ENCODE measurements at places on chromosomes 3 and 15.

DNA sequence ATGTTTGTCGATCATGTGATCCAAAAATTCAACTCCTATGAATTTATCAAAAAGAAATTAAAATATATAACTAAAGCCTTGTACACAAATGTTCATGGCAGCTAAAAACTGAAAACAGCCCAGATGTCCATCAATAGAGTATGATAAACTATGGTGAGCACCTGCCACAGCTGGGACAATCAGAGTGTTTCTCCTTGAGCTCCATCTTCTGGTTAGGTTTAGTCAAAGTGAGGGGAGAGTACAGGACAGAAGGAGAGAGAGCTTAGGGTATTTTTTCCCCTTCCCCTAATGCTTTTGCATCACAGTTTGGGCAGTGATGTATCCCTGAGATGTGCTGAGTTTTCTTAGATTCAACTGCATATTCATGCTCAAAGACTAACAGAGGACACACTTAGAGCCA is 65.5 kb downstream of the FSIP1 start:
- no peaks in the 10 kb centered on the region for H3K27me3 ChIP-seq
- H3K27ac ChIP-seq: no peak overlapping the region
- H3K36me3 ChIP-seq: no peaks in the 10 kb centered on the region
- H3K4me3 ChIP-seq: no peak overlapping the region
- no peaks in the 10 kb centered on the region for H3K4me1 ChIP-seq

DNA sequence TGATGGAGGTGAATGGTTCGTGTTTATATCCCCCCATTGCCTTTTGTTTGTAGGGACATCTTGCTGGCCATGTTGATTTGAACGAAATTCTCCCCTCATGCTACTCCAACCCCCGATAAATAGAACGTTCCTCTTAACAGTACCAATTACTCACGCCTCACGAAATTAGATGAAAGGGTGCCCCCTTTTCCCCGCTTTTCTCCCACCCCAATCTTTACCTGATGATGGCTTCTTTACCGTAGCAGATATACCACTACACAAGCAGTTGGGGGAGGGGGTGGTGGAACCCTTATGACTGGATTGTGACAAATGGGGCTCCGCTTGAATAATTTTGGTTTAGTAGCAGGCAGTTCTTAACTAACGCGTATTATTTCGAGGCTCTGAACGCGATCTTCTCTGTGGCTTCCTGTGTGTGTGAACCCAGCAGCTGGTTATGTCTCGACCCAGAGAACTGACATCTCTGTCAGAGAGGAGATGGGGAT is 1.1 kb downstream of the PIAS1 start:
- H3K4me1 ChIP-seq: peaks cover 28% of the 10 kb centered on the region
- H3K36me3 ChIP-seq: no peaks in the 10 kb centered on the region
- H3K4me3 ChIP-seq: peak overlapping the region; percentile 87
- H3K27me3 ChIP-seq: no peaks in the 10 kb centered on the region
- DNase-seq: no peak

GRCh38 chr15:47688573-47689086 is 28.7 kb upstream of the SEMA6D start:
- H3K27me3 ChIP-seq: no peaks in the 10 kb centered on the region
- no peaks in the 10 kb centered on the region for H3K36me3 ChIP-seq
- H3K27ac ChIP-seq: no peak overlapping the region

DNA sequence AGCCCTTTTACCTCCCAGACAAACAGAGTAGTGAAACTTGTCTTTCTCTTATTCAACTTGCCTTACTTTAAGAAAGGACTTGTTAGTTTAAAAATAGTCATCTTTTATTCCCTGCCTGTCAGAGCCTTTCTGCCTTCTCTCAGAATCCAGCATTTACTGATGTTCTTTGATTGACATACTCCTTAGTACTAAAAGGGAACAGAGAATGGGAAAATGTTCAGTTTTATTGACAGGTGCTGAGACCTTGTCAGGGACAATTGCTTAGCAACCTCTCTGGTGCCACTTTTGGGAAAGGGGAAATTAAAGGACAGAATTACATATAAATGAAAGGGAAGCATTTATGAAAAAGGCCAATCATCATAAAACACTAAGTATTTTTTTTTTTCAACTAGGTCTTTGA is 378.3 kb downstream of the PDCD6IP start:
- no peaks in the 10 kb centered on the region for H3K36me3 ChIP-seq
- H3K4me1 ChIP-seq: no peaks in the 10 kb centered on the region
- DNase-seq: no peak
- H3K27ac ChIP-seq: no peak overlapping the region

DNA sequence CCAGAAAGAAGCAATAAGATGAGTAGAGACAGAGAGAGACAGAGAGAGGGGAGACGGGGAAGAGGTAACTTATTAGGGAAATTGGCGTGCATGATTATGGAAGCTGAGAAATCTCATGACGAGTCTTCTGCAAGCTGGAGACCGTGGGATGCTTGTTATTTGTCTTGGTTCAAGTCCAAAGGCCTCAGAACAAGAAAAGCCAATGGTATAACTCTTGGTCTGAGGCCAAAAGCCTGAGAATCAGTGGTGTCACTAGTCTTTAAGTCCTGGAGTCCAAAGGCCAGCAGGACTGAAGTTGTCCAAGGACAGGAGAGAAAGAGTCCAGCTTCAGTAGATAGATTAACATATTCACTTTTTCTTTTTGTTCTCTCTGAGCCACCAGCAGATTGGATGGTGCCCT is 613.6 kb downstream of the CADM2 start:
- DNase-seq: no peak
- no peaks in the 10 kb centered on the region for H3K27me3 ChIP-seq
- H3K4me1 ChIP-seq: no peaks in the 10 kb centered on the region
- H3K4me3 ChIP-seq: no peak overlapping the region
- no peak overlapping the region for H3K27ac ChIP-seq
- H3K36me3 ChIP-seq: no peaks in the 10 kb centered on the region

DNA sequence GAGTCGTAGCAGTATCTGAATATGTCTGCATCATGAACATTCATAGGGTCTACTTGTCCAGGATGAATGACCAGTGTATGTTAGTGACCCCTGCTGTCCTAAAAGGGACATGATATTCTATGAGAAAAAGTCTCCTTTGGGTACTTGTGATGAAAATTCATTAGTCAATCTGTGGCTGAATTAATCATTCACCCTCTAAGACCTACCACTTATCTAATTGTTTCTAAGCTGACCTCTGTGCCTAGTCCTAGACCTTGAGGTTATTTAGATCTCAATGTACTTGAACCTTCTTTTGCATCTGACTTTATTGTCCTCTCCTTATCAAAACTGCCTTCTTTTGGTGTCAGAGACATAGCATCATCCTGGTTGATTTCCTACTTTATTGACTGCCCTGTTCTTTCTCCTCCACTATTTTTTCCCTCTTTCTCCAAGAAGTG is 799.3 kb downstream of the DIPK2A start:
- peaks cover 7% of the 10 kb centered on the region for H3K4me1 ChIP-seq
- no peak overlapping the region for H3K4me3 ChIP-seq
- no peak for DNase-seq
- H3K27ac ChIP-seq: no peak overlapping the region
- H3K36me3 ChIP-seq: no peaks in the 10 kb centered on the region

- no peak overlapping the region for H3K27ac ChIP-seq
- no peaks in the 10 kb centered on the region for H3K27me3 ChIP-seq
- H3K36me3 ChIP-seq: no peaks in the 10 kb centered on the region
- H3K4me1 ChIP-seq: no peaks in the 10 kb centered on the region
Observed at GRCh38 chr3:63497641-63498040, 154.8 kb upstream of the SNTN start.

DNA sequence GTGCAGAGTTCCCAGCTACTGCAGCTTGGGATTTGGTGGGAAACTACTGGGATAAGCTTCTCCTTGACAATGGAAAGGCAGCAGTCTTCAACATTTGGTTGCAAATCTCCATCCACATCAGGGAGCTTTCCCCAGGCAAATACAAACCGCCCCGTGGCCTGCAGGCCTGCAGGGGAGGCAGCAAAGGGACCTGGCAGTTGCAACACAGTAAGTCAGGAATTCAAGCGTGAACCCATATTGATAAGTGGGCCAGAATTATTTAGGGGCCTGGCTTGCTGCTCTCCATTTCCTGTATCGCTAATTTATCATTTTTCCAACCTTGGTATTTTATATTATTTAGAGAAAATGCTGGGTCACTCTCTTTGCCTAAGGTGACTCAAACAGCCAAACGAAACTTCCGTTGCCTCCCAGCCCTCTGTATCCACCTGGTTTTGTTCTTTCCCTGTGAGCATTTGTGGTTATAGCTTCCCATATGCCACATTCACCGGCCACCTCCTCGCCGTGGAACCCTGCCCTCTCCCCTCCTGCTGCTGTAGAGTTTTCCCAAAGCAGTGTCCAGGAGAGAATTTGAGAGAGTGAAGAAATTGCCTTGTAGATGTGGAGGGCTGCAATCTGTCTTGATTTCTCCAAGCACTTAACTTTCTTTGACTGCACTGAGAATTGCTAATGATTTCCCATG is 34.8 kb downstream of the B3GALNT1 start:
- no peaks in the 10 kb centered on the region for H3K27me3 ChIP-seq
- DNase-seq: no peak
- no peak overlapping the region for H3K4me3 ChIP-seq
- peaks cover 20% of the 10 kb centered on the region for H3K4me1 ChIP-seq
- H3K27ac ChIP-seq: peak overlapping the region; percentile 29
- H3K36me3 ChIP-seq: no peaks in the 10 kb centered on the region

DNA sequence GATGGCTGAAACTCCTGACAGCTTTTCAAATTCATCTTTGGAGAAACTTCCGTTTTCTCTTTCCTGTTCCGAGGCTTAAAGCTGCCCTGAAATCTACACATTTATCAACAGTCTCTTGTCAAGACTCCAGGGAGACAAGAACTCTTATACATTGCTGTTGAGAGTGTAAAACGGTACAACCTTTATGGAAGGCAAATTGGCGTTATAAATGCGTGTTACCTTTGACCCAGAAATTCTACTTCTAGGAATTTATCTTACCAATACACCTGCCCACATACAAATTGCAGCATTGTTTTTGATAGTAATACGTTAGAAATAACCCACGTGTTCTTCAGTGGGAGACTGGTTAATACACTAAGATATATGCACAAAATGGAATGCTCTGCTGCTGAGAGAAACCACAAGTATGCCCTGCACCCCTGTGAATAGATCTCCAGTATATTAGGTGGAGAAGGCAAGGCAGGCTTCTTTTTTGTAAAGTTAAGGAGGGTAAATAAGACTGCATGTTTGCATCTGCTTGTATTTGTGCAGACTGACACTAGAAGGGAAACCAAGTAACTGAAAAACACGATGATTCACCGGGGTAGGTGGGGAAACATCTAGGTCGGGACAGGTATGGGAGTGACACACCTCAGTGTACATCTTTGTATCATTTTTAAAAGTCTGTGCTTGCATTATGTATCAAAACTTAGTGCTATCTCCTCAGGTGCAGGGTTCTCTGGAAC is 97.5 kb downstream of the IGF1R start:
- H3K36me3 ChIP-seq: no peaks in the 10 kb centered on the region
- no peak overlapping the region for H3K27ac ChIP-seq
- H3K4me3 ChIP-seq: no peak overlapping the region
- H3K4me1 ChIP-seq: peaks cover 68% of the 10 kb centered on the region
- no peak for DNase-seq

GRCh38 chr15:87609474-87609873 is 647.1 kb downstream of the NTRK3 start:
- no peak for DNase-seq
- H3K36me3 ChIP-seq: no peaks in the 10 kb centered on the region
- peaks cover 23% of the 10 kb centered on the region for H3K4me1 ChIP-seq
- no peaks in the 10 kb centered on the region for H3K27me3 ChIP-seq
- H3K4me3 ChIP-seq: no peak overlapping the region

GRCh38 chr3:197392961-197393360 is 94.5 kb upstream of the DLG1 start:
- no peaks in the 10 kb centered on the region for H3K36me3 ChIP-seq
- peaks cover 21% of the 10 kb centered on the region for H3K4me1 ChIP-seq
- no peak overlapping the region for H3K27ac ChIP-seq
- no peak for DNase-seq

DNA sequence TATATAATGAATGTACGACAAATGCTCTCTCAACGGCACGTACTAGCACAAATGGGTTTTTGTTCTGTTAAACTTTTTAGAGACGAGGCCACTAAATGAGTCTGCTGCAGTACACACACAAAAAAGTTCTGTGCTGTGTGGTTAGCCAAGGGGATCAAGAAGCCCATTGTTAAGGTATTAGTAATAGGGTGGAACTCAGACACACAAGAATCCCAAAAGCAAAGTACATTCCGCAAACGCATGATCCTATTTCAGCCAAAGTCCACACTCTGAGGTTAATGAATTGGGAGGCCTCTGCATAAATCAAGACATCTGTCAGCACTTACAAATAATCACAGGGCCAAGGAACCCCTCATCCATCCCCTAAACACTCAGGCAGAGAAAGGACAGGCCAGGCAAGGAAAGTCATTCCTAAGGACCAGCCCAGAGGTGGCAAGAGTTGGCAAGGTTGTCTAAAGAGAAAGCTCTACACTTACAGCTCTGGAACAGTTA is 12.1 kb downstream of the OSBPL10 start:
- peaks cover 36% of the 10 kb centered on the region for H3K4me1 ChIP-seq
- peak overlapping the region; percentile 92 for H3K27ac ChIP-seq
- no peaks in the 10 kb centered on the region for H3K27me3 ChIP-seq
- H3K36me3 ChIP-seq: no peaks in the 10 kb centered on the region

- no peaks in the 10 kb centered on the region for H3K27me3 ChIP-seq
- no peak for DNase-seq
- no peaks in the 10 kb centered on the region for H3K4me1 ChIP-seq
- peaks cover 46% of the 10 kb centered on the region for H3K36me3 ChIP-seq
Observed at GRCh38 chr3:3170998-3171397, 8.5 kb downstream of the CRBN start.

DNA sequence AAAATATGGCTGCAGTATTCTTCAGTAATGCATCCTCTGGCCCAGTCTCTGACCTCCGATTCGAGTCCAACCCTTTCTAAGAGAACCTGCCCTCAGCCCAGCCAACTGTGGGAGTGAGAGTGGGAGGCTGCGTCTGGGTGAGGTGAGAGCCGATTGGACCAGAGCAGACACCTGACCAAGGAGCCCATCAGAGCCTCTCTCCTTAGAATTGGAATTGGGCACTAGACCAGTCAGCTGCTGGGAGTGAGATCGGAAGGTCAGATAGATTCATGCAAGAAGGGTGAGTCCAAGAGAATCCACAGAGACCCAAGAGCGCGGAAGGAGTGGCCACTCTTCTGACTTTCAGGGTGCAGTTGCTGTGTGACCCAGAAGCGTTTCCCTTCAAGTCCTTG is 10.2 kb downstream of the RASL12 start:
- H3K27me3 ChIP-seq: no peaks in the 10 kb centered on the region
- peaks cover 57% of the 10 kb centered on the region for H3K4me1 ChIP-seq
- H3K36me3 ChIP-seq: peaks cover 60% of the 10 kb centered on the region
- peak overlapping the region; percentile 97 for H3K27ac ChIP-seq

DNA sequence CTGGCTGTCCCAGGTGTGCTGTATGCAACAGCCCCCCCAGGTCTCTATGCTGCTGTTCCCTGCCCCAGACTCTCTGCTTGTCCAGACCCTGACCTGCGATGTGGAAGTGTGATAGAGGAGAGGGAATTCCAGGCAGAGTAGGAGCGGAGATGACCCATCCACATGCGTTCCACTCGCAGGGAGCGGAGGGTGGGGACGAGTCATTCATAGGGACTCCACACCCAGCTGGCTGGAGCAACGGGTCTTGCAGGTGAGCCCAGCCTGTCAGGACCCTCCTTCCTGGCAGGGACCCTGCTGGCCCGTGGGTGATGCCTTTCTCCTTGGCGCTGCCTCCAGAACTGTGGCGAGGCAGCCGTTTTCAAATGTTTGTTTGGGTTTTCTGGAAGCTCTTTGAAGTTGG is 58.8 kb downstream of the CEMIP start:
- H3K4me3 ChIP-seq: no peak overlapping the region
- H3K4me1 ChIP-seq: peaks cover 31% of the 10 kb centered on the region
- H3K36me3 ChIP-seq: no peaks in the 10 kb centered on the region
- H3K27me3 ChIP-seq: no peaks in the 10 kb centered on the region

GRCh38 chr3:177448987-177449359 is 251.7 kb upstream of the TBL1XR1 start:
- no peaks in the 10 kb centered on the region for H3K36me3 ChIP-seq
- H3K4me3 ChIP-seq: no peak overlapping the region
- no peak overlapping the region for H3K27ac ChIP-seq
- no peaks in the 10 kb centered on the region for H3K27me3 ChIP-seq
